ENCODE measurements at places on chromosomes 5 and 9.

DNA sequence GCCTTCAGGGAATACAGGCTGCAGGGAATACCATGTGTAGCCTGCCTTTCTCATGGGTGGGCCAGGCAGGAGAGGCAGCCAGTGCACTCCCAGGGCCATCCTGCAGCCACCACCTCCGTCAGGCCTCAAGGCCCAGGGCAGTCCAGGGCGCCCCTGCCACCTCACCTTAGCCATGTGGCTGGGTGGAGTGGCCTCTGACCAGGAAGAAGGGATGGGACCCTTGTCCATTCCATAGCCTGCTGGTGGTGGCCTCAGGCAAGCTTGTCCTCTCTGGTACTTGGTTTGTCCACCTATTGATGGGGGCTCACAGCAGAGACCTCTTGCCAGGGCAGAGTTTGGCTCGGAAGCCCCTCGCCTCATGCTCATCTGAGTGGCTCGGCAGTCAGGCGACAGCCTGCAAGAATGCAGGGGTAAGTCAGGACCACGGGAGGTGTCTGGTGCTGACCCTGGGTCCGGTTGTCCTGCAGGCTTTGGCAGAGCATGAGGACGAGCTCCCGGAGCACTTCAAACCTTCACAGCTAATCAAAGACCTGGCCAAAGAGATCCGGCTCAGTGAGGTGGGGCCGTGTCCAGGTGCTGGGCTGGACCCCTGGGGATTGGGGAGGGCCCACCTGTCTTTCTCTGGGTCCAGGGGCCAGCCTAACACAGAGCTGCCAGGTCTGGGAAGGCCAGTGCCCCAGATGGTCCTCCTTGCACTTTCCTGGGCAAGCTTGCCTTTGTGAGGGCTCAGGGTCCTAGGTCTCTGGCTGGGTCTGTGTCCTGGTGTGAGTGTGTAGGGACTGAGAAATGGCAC, 82.9 kb downstream of the PHF2 start:
- no peak for DNase-seq

GRCh38 chr9:135100241-135100681, 12.8 kb downstream of the OLFM1 start:
- DNase-seq, result no peak

GRCh38 chr5:2009986-2010914, 127.5 kb upstream of the IRX4 start:
- no peak for DNase-seq

GRCh38 chr9:129494113-129494789, 126.7 kb downstream of the C9orf50 start:
- no peak for DNase-seq

DNA sequence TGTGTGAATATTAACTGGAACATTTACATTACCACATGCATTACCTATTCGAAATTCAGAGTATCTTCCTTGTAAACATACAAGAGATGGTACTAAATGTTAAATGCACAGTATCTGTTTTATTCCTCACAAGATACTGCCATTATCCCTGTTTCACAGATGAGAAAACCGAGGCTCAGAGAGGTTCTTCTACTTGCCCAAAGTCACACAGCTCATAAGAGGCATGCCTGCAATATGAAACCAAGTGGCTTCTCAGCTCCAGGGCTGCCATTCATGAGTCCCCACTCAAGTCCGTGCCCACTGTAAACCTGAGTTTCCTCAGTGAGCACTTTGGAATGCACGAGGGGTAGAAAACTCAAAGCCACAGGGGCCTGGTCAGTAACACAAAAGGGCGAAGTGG, 55.0 kb upstream of the FABP6 start:
- no peak for DNase-seq

DNA sequence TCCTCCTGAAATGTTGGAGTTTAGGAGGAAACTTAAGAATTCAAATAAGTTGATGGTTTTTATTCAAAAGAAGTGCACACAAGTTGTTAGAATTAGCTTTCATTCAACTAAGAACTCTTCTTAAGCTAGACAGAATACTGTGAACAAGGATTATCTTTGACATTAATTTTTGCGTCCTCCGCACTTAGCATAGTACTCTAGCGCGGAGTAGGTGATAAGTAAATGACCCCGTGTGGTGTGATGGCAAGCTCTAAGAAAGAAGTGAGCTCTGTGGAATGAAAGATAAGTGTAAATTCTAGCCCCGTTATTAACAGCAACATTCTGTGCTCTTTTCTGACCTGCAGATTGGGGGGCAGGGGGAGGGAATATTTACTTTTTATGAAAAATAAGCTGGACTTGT, 1.0 kb downstream of the BRIX1 start:
- no peak for DNase-seq

GRCh38 chr9:88732128-88732527, 197.2 kb downstream of the NXNL2 start:
- peak; percentile 45 for DNase-seq

DNA sequence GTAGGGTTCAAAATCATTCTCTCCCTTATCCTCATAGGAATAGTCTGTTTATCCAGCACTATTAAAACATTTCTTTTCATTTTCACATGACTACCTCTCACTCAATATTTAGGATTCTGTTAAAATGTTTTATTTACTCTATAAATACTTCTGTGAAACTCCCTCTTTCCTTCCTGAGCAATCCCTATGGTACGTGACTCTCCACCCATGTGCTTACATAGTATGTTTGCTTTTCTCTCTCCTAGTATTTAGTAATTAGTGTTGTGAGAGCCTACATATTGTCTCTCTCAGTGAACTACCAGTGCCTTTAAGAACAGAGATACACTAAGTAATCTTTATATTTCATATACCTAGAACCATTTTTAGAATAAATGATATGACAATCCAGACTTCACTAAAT, 46.0 kb downstream of the PTPRD start:
- DNase-seq, result no peak

DNA sequence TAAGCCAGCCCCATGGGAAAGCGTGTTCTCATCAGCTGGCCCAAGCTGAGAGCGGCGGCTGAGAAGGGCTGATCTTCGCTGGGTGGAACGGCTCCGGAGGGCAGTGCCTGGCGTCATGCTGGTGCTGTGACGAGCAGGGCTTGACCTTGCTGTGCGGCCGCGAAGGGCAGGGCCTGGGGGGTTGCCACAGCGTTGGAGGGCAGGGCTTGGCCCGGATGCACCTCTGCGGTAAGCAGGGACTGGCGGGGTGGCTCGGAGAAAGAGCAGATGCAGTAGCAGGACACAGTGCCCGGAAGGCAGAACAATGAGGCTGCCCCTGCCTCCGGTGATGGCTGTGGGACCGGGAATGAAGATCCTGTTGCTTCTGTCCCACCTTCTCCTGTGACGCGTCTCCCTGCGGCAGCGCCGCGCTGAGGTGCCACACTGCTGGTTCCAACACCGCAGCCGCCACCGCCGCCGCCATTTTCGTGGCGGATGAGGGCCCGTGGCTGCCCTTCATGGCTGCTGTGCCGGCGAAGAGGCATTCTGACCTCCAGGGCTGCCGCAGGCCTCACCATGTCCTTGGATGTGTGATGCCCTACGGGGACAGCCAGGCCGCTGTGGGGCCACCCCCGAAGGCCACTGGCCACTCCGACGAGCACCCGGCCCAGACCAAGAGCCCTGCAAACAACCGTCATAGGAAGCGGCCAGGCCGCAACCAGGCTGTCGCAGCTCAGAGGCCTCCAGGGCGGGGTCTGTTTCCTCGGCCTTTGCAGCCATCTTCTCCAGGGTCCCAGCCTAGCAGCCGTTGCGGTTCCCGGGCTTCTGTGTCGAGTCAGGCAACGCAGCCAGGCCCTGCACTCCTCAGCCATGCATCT, 890.5 kb upstream of the CTNND2 start:
- DNase-seq, result no peak

DNA sequence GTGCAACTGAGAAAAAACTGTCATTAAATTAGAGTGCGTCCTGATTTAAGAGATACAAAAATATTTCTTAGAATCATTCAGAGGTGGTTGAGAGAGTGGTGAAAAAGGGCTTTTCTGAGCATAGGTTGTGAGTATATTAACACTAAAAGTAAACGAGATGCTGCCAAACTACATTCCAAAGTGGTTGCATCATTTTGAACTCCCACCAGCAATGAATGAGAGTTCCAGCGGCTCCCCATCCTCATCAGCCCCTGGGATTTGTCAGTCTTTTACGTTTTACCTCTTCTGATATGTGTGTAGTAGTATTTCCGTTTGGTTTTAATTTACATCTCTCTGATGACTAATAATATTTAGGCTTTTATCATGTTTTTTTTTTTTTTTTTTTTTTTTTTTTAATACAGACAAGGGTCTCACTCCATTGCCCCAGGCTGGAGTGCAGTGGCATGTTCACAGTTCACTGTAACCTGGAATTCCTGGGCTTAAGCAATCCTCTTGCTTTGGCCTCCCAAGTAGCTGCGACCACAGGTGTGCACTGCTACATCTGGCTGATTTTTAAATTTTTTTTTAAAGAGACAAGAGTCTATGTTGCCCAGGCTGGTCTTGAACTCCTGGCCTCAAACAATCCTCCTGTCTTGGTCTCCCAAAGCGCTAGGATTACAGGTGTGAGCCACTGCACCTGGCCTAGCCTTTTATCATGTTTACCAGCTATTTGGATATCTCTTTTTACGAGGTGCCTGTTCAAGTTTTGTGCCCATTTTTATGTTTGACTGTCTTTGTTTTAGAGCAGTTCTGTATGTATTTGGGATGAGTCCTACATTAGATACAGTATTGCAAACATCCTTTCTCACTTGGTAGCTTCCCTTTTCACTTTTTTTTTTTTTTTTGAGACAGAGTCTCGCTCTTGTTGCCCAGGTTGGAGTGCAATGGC, 17.0 kb downstream of the PRRT1B start:
- no peak for DNase-seq

DNA sequence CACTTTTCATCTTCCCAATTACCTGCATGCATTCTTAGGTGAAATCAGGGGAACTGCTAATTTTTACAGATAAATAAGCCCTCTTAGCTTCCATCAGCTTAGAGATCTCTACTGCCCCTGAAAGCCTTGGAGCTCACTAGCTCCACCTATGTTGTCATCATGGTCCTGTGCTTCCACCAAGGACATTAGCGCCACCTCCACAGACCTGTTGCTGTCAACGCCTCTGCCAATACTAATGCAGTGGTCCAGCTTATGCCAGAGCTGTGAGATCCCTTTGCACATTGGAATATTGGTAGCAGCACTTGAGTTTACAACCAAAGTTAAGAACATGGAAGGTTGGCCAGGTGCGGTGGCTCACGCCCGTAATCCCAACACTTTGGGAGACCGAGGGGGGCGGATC, 7.7 kb upstream of the SHISAL2B start:
- no peak for DNase-seq

DNA sequence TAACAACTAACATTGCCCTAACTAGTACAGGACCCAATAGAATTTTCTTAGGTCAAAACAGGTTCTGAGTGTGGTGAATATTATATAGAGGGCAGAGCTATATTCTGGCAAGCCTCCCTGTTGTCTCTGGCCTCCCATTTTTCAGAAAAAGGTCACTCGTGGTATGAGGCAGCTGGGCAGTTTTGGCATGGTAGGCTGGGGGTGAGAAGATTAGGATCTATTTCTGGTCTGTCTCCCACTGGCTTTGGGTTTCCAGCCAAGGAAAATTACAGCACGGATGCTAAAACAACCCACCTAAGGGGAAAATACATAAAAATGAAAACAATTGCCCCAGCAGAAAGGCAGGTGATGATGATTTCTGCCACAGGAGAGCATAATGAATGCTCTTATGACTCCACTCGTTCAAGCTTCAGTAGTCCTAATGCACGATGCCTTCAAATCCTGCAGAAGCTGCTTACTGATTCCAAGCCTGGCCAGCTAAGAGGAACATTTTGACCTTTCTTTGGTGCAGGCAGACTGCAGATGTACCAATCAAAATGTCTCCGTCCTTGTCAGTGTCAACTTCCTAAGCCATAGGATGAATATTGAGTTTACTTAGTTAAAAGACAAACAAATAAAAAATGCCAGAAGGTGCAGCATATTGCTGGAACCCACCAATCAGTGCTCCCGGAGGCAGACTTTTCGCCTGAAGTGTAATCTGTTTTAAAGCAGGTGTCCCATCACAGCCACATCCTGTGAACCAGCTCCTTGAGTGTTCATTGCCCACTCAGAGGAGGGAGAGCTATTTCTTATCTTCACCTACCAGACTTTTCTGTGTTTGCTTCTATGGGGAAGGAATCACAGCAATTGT, 435.4 kb downstream of the ZSWIM6 start:
- no peak for DNase-seq

DNA sequence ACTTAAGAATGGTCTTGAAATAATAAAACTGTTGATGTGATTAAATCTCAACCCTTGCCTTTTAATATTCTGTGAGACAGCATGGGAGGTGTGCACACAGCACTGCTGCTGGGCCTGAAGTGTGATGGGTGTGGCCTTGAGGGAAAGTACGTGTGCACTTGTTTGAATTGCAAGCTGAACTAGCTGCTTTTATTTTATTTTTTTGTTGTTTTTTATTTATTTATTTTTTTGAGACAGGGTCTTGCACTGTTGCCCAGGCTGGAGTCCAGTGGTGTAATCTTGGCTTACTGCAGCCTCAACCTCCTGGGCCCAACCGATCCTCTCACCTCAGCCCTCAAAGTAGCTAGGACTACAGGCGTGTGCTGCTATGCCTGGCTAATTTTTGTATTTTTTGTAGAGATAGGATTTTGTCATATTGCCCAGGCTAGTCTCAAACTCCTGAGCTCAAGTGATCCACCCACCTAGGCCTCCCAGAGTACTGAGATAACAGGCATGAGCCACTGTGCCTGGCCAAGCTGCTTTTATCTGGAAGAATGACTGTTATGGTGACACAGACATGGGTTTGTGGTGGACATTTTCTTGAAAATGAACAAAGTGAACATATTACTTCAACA, 58.9 kb downstream of the GPR107 start:
- DNase-seq, result no peak

DNA sequence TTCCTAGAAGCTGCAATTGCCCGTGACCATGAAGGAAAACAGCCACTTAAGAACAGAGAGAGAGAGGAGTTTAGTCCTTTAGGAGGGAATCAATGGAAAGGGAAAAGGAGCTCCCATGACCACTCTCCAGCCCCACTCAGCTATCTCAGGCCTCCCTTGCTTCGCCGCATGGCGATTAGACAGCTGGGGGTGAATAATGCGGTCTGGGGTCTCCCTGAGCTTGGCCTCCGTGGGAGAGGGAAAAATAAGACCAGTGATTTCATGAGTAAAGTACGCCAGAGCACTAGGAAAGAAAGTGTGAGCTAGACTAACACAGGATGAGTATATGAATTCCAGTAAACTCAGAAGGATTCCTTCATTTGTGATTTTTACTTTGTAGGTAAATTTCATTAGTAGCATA, 180.3 kb downstream of the TRIO start:
- no peak for DNase-seq

All from globus pallidus (tissue), 1 donor.